ENCODE measurements at places on chromosomes 13 and 19.

- DNase-seq: no peak
Measured at GRCh38 chr13:110562036-110562597, 595 bp upstream of the RAB20 start.

DNA sequence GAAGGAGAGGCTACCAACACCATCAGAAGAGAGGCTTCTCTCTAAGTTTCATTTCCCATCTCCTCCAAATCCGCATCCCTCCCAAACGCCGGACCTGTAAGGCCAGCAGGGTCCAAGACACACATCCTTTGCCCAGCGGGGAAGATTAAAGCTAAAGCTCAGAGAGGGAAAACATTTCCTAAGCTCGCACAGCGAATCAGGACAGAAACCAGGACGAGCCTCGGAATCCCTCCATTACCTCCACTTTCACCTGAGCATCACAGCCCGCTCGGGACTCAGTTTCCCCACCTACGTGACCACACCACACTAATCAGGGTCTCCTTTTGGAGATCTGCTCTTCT is 711 bp upstream of the FOSB start:
- DNase-seq: no peak

GRCh38 chr13:111393221-111393790 is 72.9 kb downstream of the TEX29 start:
- no peak for DNase-seq

- DNase-seq: no peak
Measured at GRCh38 chr13:34086281-34086680, 268.3 kb downstream of the RFC3 start.

GRCh38 chr13:113835461-113836270 is 28.2 kb downstream of the GAS6 start:
- no peak for DNase-seq

- DNase-seq: no peak
Measured at GRCh38 chr19:18503971-18504885, 17.6 kb downstream of the ELL start.

DNA sequence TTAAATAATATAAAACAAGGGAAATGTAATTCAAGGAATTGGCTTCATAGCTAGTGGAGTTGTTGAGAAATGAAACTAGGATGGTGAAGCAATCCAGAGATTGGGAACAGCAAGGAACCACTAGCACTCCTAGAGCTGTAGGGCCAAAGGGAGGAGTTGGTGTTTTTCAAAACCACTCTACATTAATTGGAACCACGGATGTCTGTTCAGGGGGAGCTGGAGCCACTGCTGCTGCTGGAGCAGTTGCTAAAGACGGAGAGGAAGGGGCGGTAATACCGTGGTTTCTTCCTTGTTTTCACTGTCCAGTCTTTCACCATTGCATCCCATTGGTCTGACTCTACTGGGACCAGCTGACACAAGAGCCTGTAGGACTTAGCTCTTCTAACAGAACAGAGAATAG is 8.5 kb downstream of the DNAJC15 start:
- no peak for DNase-seq

- peak; percentile 66 for DNase-seq
Measured at GRCh38 chr13:79481685-79482052, 714 bp downstream of the NDFIP2 start.

- DNase-seq: no peak
Measured at GRCh38 chr13:80337288-80338081, 3.4 kb downstream of the SPRY2 start.

- no peak for DNase-seq
Measured at GRCh38 chr13:66574606-66575005, 655.5 kb downstream of the PCDH9 start.

- no peak for DNase-seq
Measured at GRCh38 chr19:3778104-3778867, 6.3 kb upstream of the RAX2 start.

GRCh38 chr19:33032218-33032781 is 32.4 kb downstream of the RHPN2 start:
- DNase-seq: no peak

GRCh38 chr13:90826688-90827087 is 520.8 kb upstream of the MIR17HG start:
- no peak for DNase-seq

GRCh38 chr19:11136400-11137101 is 19.0 kb downstream of the SPC24 start:
- no peak for DNase-seq

DNA sequence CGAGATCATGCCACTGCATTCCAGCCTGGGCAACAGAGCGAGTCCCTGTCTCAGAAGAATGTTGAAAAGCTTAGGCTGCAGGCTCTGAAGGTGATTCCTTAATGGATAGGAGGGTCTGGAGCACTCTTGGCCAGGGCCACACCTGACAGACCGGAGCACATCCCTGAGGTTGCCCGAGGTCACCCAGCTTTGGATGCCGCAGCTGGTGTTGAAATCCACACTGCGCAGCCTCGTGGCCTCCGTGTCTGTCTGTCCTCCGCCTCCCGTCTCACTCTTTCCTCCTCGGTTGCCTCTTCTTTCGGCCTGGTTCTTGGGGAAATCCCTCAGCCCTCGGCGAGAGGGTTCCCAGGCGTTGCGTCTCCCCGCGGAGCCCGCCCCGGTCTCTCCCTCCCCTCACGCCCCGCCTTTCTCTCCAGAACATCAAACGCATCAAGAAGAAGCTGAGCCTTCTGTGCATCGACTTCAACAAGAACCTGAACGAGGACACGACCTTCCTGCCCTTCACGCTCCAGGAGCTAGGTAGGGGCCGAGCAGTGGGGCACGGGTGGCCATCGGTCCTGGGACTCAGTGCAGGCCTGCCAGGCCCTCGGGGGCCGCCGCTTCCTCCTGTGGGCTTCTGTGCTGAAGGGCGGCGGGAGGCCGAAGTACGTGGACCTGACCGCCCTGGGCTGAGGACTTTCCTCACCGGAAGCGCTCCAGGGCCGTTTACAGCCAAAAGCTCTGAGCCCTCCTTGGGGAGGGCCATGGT is 14.1 kb downstream of the THOP1 start:
- no peak for DNase-seq

- no peak for DNase-seq
Measured at GRCh38 chr13:66339214-66339613, 890.9 kb downstream of the PCDH9 start.

DNA sequence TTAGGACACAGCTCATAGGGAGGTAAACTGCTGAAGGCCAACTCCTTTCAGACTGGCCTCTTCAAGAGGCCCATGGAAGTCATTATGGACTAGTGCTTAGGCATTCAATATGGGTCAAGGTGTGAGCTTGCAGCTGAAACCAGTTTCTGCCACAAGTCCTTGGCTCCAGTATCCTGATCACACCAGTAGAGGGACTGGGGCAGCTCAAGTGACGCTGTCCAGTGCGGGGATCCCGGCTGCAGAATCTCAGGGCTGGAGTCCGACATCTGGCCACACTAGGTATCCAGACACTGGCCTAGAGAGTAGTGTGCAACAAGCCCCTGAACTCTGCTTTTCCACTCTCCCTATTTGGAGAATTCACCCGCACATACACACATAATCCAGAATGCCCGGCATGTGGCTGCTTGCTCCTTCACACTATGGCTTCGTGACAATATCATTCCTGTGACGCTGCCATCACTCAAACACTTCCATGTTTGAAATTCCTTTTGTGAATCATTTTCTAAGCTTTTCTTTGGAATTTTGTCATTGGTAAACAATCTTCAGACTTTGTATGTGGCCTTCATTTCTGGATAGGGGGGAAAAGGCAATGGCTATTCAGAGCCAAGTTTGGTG is 425.1 kb downstream of the EFNB2 start:
- DNase-seq: no peak

GRCh38 chr19:871446-872265 is 12.2 kb downstream of the CFD start:
- DNase-seq: no peak

DNA sequence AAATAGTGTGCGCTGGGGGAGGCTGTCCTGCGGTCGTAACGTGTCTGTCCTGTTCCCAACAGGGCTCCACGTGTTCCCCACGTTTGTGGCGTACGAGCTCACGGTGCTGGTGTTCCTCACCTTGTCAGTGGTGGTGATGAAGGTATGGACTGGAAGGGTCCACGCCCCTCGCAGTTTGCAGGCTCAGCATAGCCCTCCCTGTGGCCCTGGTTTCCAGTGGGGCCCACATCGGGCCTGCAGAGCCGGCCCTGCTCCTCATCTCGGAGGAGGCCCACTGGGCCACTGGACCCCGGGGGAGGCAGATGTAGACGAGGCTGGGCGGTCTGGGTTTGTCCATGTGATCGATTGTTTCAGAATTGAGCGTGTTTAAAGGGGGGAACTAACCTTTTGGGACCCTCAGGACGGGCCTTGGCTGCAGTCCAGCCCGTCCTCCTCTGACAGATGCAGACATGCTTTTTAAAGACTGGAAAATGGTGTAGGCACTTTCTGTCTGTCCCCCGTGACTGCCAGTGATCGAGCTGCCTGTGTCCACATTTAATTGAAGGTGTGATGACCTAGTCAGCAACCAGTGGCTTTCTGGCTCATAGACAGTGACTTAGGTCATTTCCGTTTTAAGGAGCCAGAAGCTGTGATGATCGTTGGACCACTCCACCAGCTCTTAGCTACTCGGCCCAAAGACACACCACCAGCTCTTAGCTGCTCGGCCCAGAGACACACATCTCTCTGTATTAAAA is 37.1 kb upstream of the TFDP1 start:
- DNase-seq: no peak

GRCh38 chr13:101576455-101576854 is 124.0 kb downstream of the ITGBL1 start:
- no peak for DNase-seq

DNA sequence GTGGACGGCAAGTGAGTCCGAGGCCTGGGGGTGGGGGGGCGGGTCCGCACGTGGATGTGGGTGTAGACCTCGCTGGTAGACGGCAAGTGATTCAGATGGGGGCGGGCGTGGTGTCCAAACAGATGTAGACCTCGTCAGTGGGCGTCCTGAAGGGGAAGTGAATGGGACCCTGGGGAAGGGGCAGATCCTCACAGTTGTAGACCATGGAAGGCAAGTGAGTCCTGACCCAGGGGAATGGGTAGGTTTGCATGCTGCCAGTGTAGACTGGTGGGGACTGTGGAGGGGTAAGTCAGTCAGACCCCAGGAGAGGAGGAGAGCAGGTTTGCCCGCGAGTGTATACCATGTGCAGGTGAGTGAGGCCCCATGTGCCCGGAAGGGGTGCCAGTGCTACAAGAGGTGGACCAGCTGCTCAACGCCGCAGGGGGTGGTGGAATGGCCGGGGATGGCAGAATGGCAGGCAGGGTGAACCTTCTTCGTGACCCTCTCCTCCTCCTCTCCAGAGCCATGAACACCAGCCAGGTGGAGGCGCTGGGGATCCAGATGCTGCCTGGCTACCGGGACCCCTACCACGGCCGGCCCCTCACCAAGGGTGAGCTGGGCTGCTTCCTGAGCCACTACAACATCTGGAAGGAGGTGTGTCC is 22.1 kb downstream of the COLGALT1 start:
- no peak for DNase-seq

DNA sequence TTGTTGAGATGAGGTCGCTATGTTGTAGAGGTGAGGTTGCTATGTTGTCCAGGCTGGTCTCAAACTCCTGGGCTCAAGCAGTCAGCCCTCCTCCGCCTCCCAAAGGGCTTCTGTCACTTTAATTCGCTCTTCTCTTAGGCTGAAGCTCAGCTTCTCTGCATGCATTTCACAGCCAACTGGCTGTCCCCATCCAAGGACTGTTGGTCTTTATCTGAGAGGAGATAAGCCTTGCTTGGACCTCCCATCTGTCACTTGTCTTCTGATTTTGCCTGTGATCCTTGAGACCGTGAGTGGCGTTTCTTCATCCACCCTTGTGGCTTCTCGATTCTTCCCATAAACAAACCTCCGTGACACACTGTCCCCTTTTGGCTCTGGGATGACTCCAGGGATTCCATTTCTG is 24.4 kb downstream of the CERS1 start:
- no peak for DNase-seq

DNA sequence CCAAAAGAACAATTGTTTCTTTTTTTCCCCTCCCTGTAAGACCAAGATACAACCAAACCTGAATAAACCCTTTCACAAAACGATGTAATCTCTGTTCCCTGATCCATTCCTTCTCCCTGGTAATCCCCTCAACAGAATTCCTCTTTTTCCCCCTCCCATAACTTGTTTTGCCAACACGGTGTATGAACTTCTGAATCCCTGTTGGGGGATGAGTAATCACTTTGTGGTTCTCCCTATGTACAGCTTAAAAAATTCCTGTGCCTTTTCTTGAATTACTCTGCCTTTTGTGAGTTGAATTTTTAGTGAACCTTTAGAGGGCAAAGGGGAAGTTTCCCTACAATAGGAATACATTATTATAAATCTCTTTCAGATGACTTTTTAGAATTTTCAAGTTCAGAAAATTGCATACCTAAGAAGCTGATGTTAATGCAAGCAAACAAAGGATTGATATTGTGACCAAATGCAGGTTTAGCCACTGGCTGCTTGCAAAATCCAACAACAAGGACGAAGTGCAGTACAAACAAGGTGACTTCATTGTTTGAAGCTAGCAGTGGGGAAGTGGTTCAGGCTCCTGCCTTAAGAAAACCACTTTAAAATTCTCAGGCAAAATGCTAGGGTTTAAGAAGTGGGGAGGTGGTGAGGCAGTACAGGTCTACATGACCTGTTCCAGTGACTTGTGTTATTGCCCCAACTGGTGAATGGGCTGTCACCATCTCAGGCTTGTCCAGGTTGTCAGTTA is 15.0 kb upstream of the EPSTI1 start:
- no peak for DNase-seq

- DNase-seq: no peak
Measured at GRCh38 chr19:21269813-21270212, 59.4 kb downstream of the ZNF708 start.

DNA sequence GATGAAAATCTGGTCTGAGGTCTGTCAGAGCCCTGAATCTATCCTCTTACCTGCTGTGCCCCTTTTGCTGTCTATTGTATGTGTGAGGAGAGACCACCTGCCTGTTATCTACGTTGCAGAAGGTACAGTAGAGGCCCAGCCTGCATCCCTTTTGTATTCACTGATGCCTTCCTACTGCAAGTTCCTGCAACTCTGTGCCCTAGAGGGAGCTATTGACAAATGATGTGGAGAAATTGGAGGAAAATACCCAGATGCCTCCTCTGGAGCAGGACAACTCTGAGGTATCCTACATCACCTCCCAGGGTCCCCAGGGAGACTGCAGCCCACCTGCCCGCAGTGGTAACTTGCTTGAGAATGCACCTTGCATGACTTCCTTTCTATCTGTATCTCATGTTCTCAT is 33.7 kb downstream of the SIAH3 start:
- DNase-seq: no peak

GRCh38 chr13:71634182-71634581 is 232.8 kb downstream of the DACH1 start:
- no peak for DNase-seq

GRCh38 chr13:83229574-83230305 is 652.5 kb downstream of the SLITRK1 start:
- DNase-seq: no peak

GRCh38 chr13:26476111-26476781 is 81.2 kb upstream of the WASF3 start:
- DNase-seq: no peak

DNA sequence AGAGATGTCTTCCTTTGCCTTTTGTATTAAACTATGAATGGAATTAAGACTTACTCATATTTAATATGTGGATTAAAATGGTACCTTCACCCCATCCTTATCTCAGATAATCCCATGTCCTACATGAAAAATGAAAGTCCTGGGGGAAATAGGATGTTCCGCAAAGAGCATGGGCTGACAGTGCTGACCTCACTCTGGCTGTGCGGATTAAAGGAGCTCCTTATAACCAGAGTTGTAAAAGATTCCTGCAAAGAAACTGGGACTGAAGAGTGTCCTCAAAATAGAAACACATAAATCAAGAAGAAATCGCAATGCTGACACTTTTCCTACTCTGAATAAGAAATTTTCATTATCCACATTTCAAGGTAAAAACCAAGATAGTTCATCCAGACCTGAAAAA is 384.5 kb downstream of the LIG4 start:
- no peak for DNase-seq
